ENCODE measurements at places on chromosomes 7 and 10. TPM values are rescaled to one million over a fixed set of nuclear protein-coding genes. Genes with fewer than 3 reads are reported as not detected.

DNA sequence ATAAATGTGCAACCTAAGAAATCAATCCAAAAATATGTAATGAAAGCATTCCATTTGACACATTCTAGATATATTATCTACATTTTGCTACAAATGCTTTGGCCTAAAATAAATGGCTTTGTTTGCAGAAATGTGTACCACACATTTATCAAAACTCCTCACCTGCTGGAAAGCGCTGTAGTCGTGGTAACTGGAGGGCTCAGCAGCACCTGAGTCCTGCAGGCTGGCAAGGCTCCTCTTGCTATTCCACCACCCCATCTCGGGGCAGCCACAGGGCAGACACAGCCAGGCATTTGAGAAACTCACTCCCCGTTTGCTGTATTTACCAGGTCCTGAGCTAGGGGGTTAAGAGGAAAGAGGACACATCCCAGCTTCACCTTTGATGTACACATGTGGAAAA is 68.1 kb upstream of the TOMM7 start:
- DNase-seq, result no peak

DNA sequence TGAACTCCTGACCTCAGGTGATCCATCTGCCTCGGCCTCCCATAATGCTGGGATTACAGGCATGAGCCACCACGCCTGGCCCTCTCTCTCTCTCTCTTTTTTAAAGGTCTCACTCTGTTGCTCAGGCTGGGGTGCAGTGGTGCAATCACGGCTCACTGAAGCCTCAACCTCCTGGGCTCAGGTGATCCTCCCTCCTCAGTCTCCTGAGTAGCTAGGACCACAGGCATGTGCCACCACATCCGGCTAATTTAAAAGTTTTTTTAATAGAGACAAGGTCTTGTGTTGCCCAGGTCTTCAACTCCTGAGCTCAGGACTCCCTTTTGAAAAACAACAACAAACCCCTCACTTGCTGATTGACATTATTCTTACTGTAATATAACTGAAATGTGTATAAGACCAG is 11.6 kb downstream of the PALD1 start:
- no peak for DNase-seq

DNA sequence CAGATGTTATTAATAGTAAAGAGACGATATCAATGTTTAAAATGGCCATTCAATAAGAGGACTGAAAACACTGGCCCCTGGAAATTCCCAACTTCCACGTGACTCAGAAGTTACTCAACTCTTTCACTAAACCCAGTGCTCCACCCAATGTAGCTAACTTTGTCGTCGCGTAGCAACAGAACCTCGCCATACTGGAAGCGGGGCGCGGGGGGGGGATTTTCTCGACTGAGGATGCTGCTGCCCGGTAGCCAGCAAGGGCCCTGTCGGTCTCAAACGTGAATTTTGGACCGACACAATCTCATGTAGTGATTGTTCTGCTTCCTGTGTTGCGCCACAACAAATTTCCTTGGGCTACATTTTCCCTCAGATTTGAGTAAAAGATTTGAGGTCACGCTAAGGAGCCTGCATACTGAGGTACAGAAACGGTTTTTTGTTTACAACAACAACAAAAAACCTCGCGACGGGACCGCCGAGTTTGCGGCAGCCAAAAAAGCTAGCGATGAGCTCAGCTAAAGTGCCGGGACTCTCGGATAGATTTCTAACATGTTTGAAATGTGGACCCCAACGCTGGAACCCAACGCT is 977 bp upstream of the SFR1 start:
- peak; percentile 92 for DNase-seq

- no peak for DNase-seq
Measured at GRCh38 chr10:104139221-104139620, 17.2 kb downstream of the SFR1 start.

- DNase-seq, result no peak
Measured at GRCh38 chr7:29091715-29092114, 54.6 kb downstream of the CPVL start.

DNA sequence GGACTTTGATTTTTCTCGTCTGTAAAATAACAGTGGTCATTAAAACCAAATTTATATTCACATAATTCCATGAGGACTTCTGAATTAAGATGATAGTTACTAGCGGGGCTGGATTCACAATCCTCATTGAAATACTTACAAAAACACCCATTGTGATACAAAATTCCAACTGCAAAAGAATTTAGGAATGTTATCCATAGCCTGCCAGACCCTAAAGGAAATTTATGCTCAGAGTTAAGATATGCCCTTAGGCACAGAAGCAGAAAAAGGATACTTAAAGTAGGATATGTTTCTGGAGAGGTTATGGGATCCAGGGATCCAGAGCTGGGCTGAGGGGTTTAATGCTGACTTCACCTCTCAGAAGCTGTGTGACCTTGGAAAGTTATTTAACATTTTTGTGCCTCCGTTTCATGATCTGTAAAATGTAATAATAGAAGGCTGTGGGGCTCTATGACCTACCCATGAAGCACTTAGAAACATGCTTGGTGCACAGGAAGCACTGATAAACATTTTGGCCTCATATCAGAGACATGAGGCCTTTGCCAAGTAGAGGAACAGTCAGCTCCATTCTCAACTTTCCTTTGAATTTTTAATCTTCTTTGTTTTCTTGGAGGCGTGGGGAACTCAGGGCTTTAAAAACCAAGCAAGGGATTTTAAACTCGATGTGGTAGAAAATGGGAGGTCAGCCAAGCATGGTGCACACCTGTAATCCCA is 744.7 kb downstream of the KCNMA1 start:
- no peak for DNase-seq

- DNase-seq, result no peak
Measured at GRCh38 chr7:17236171-17236570, 62.3 kb upstream of the AHR start.

- DNase-seq, result no peak
Measured at GRCh38 chr10:72622271-72622670, 3.6 kb downstream of the MICU1 start.

DNA sequence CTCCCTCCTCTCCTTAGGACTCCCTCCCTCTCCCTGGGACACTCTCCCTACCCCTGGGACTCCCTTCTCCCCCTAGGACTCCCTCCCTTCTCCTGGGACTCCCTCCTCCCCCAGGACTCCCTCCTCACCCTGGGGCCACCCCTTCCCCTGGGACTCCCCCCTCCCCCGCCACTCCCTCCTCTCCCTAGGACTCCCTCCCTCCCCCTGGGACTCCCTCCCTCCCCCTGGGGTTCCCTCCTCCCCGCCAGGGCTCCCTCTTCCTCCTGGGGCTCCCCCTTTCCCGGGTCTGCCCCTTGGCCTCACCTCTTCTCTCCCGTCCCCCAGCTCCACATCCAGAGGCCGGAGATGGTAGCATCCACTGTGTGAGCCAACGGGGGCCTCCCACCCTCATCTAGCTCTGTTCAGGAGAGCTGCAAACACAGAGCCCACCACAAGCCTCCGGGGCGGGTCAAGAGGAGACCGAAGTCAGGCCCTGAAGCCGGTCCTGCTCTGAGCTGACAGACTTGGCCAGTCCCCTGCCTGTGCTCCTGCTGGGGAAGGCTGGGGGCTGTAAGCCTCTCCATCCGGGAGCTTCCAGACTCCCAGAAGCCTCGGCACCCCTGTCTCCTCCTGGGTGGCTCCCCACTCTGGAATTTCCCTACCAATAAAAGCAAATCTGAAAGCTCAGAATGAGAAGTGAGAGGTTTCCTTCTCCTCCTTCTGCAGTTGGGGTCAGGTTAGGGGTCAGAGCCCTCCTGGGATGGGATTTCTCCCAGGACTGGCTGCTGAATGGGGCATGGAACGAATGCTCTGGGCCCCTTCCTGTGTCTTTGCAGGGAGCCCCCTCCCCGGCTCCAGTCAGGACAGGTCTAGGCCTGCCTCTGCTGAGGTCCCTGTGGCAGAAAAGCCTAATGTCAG is 1.4 kb upstream of the MUC17 start:
- no peak for DNase-seq

- no peak for DNase-seq
Measured at GRCh38 chr7:42414028-42414427, 177.0 kb upstream of the GLI3 start.

DNA sequence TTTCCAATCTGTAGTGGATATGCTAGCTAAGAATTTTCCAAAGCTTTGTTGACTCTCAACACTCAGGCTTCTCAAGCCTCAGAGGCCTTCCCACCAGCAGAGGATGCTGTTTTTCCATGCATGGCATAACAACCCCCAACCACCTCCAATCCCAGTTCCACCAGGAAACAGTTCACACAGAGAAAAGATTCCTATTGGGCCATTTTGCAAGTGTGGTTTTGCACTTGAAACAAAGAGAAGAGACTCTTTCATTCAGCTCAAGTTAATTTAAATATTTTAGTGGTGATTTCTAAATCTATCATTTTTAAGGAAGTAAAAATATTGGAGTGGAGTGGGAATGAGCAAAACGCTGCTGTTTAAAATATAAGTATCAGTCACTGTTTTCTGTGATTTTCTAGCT is 105.6 kb upstream of the COL1A2 start:
- DNase-seq, result peak; percentile 64

NCAPG2 gene
- total RNA-seq, result 6.3 TPM

KCP gene
- total RNA-seq, result 14.5 TPM

AKR1E2 gene
- 10.3 TPM for total RNA-seq

ARMC3 gene
- total RNA-seq, result not detected

PPP1R3C gene
- 113 TPM for total RNA-seq

PRKG1 gene
- total RNA-seq, result 25.4 TPM

LIPM gene
- total RNA-seq, result not detected

HABP2 gene
- 0.23 TPM for total RNA-seq

PLCE1 gene
- 59.2 TPM for total RNA-seq

PIP gene
- total RNA-seq, result not detected

COL17A1 gene
- 18.5 TPM for total RNA-seq

COL26A1 gene
- not detected for total RNA-seq

C10orf67 gene
- total RNA-seq, result not detected

HPSE2 gene
- 5.7 TPM for total RNA-seq

NEUROG3 gene
- not detected for total RNA-seq

SPAM1 gene
- total RNA-seq, result not detected

OR6B1 gene
- total RNA-seq, result not detected

Data from ureter (tissue), 1 donor.